ENCODE measurements at places on chromosomes 1 and 21.

DNA sequence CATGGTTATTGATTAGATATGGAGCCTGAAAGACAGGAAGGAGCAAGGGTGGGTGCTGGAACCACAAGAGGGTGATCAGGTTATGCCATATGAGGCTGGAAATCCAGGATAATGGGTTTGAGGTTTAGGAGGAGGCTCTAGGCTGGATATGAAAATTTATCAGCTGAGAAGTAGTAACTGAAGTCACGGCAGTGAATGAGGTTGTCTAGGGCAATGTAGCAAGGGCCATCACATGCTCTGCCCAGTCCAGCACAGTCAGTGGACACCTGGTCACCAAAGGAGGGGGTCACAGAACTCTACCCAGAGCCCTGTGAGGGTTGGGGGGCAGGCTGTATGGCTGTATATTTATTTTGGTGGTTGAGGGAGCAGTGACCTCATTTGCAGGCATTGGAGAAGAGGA lies 10.5 kb upstream of the TMEM61 start:
- DNase-seq: no peak

DNA sequence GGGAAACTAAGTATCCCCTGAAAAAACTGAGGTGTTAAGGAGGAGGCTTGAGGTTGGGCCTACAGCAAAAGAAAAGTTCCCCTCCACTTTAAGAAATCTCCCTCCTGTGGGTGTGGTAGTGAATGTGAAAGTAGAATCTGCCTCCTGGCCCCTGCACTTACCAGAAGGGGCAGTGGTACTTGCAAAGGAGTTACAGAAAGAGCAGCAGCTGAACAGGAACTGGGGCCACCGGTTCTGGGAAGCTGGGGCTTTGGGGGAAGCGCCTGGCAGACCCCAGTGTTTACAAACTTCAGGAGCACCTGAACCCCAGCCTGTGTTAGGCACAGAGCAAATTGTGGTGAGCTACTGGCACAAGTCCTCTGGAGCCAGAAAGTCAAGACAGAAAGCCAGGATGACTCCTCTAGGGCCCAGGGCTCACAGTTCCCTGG lies 250.2 kb upstream of the FGGY start:
- no peak for DNase-seq

GRCh38 chr21:32887026-32887425 lies 115.5 kb upstream of the PAXBP1 start:
- no peak for DNase-seq

GRCh38 chr1:74222701-74223100 lies 12.5 kb upstream of the TNNI3K start:
- DNase-seq: no peak

DNA sequence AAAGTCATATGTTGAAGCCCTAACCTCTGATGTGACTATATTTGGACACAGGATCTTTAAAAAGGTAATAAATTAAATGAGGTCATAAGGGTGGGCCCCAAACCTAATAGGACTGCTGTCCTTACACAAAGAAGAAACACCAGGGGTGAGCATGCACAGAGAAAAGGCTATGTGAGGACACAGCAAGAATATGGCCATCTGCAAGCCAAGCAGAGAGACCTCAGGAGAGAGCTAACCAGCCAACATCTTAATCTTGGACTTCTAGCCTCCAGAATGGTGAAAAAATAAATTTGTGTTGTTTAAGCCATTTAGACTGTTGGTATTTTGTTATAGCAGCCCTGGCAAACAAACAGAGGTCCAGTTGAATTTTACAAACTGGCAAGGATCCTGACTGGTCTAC lies 223.9 kb downstream of the LTN1 start:
- DNase-seq: no peak

GRCh38 chr1:227356620-227357146 lies 38.4 kb upstream of the CDC42BPA start:
- no peak for DNase-seq

- DNase-seq: no peak
Measured at GRCh38 chr1:230704830-230705229, 9.1 kb downstream of the AGT start.

DNA sequence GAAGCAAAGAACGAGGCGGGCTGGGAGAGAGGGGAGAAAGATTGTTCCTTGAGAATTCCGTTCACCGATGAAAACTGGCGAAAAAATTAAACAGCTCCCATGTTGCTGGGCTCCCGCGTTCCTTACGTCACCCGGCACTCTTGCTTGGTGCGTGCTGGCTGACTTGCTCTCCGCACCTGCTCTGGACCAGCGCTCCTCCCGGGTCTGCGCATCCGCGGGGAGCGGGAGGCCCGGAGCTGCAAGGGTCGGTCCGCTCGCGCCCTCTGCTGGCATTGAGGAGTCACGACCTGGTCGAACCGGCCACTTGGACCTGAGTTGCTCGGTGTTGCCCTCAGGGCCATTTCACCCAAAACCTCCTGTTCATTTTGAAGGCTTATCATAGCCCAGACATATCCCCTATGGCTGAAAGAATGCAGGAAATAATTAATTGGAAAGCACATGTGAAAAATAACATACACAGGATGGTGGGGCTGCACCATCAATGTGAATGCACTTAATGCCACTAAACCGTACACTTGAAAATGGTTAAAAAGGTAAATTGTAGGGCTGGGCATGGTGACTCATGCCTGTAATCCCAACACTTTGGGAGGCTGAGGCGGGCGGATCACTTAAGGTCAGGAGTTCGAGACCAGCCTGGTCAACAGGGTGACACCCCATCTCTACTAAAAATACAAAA lies 98.9 kb upstream of the BACE2 start:
- peak; percentile 59 for DNase-seq

GRCh38 chr1:164452549-164452948 lies 106.4 kb upstream of the PBX1 start:
- DNase-seq: no peak

DNA sequence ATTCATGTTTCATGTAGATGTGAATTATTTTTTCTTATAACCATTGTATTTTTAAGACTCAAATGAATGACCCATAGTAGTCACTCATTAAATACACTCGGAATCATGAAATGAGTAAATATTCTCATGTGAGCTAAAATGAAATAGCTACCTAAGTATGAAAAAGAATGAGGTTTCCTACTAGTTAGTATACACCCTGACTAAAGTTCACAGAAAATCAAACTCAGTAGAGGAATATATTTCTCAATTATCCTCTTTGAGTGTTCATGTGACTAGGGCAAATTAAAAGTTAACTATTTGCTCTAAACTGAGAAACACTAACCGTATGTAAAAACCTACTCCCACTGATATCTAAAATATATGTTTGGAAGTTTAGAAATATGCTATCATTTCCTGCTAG lies 187.8 kb downstream of the BRINP3 start:
- no peak for DNase-seq

DNA sequence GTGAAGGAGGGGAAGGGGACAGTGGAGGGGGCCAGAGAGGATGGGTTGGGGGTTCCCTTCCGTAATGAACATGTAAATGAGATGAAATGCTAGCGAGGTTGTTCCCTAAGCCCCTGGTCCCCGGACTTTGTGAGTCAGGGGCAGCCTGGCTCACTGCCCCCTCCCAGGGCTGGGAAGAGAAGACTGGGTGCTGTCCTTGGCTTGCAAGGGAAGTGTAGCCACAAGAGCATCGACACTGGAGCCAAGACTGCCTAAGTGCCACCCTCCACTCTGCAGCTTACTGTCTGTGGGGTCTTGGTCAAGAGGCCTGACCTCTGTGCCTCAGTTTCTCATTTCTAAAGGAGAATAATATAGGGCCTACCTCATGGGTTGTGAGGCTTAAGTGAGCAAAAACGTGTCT lies 483 bp downstream of the PEAR1 start:
- no peak for DNase-seq

DNA sequence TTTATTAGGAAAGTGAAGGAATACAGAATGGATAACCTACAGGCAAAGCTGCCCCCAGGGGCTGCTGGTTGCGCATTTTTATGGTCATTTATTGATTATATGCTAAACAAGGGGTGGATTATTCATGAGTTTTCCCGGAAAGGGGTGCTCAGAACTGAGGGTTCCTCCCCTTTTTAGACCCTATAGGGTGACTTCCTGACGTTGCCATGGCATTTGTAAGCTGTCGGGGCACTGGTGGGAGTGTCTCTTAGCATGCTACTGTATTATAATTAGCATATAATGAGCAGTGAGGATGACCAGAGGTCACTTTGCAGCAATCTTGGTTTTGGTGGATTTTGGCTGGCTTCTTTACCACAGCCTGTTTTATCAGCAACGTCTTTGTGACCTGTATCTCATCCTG lies 5.9 kb upstream of the ASAP3 start:
- no peak for DNase-seq

DNA sequence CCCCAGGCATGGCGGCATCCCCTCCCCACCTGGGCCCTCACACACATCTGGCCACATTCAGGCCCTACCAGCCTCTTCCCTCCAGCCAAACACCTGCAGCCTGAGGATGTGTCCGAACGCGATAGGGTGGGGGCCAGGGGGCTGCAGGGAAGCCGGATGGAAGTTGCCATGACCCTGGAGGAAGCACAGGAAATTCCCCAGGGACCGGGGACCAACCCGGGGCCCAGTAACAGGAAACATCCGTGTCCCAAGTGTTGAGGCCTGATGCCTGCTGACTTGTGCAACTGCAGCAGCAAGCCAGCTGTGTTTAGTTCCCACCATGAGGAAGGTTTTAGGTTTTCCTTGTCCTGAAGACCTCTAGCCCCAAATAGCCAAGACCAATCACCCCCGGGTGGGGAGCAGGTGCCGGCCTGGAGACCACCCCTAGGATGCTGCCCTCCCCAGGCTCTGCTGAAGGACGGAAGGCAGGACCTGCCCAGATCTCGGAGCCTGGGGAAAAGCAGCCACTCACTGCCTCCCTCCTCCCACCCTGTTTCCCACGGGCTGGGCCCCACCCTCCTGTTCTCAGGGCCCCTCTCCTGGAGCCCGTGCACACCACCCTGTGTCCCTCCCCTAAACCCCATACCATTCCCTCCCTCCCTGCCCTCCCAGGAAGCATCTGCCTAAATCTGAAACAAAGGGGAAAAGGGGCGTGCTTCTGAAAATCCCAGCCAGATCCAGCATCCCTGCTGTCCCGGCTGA lies 29.8 kb downstream of the MEGF6 start:
- DNase-seq: peak; percentile 30

GRCh38 chr1:176543360-176544129 lies 80.6 kb downstream of the PAPPA2 start:
- DNase-seq: no peak

- no peak for DNase-seq
Measured at GRCh38 chr21:42552407-42553336, 39.0 kb downstream of the SLC37A1 start.

DNA sequence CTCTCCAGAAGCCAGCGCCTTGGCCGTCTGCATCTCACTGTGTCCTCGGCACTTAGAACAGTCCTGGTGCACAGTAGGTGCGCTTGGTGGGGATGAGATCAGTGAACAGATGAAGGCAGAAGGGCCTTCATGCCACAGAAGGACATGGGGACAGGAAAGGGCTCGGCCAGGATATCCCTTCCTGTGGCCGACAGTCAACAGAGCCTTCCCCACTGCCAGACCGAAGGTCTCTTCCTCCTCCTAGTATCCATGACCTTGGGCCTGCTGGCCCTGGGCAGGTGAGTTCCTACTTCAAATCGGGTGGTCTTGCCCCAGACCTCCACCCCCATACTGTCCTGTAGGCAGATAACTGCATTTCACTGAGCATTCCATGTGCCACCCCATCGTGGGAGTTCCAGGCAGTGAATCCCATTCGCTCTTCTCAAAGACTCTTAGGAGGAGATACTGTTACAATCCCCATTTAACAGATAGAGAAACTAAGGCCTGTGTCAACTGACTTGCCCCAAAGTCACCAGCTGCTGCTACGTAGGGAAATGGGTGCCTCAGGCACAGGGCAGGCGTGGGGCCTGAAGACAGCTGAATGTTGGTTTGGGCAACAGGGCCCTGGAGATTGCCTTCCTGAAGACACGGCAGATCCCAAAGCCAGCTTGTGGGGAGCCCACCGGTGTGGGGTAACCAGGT lies 3.5 kb downstream of the PLEKHG5 start:
- no peak for DNase-seq

DNA sequence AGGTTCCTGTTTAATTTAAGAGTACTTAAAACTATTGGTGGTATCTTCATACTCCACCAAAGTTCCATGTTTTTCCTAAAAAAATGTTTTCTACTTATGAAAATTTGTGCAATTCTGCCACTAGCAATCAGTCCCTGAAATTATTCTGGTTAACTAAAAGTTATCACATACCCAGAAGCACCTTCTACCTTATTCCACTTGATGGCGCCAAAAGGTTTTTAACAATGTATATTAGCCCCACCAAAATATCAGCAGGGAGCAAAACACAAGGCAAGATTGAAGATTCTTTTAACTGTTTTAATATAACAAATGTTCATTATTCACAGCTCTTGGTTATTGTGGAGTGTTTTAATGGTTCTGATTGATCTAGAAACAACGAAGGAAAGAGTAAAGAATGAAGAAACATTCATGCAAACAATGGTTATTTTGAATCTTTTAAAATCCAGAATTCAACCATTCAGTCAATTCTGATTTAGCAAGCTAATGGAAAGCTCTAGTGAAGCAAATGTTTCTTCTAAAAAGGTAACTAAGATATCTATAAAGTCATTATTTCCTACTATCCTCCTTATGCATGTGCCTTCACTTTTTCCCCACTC lies 67.2 kb downstream of the TTLL7 start:
- peak; percentile 74 for DNase-seq

DNA sequence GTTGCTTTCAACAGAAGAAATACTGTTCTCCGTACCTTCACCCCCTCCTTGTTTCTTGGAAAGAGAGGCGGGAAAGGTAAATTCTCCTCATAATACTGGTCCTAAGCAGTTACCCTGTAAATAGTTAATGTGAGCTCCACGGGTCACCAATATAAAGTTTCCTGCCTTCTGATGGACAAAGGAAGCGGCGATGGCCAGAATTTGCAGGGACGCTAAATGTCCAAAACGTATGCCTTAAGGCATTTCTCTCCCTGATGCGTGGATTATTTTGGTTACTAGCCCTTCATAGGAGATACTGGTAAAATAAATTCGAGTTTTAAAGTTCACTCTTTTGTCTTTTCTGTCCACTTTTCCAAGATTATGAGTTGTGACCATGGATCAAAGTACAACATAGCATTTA lies 898 bp upstream of the PTGS2 start:
- no peak for DNase-seq

- no peak for DNase-seq
Measured at GRCh38 chr1:114024049-114024448, 44.8 kb downstream of the OLFML3 start.

DNA sequence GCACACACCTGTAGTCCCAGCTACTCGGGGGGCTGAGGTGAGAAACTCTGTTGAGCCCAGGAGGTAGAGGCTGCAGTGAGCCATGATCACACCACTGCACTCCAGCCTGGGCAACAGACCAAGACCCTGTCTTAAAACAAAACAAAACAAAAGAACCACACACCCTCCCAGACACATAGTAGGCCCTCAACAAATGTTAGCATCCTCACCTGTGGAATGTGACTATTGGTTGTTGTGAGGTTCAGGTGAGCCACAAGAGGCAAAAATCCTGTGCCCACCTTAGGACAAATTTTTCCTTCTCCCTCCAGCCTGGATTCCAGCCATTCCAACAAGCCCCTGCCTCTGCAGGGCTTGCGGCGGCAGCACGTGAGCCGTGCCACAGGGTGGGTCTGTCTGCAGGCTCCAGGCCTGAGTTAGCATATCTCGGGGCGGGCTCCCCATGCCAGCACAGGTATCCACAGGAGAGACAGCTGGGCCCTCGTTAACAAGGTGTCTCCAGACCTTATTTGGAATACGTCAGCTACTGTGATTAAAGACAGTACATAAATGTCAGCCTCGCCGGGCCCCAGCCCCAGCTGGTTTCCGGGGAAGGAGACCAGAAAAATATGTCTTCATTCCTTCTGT lies 17.4 kb downstream of the C1QB start:
- DNase-seq: no peak

GRCh38 chr21:44911384-44912157 lies 9.1 kb downstream of the ITGB2 start:
- DNase-seq: no peak

GRCh38 chr1:205335692-205336091 lies 14.1 kb upstream of the NUAK2 start:
- peak; percentile 78 for DNase-seq

All from fibroblast of pulmonary artery (primary cell).